ENCODE measurements at places on chromosomes 6 and 20.

GRCh38 chr6:32462609-32463008, 22.9 kb downstream of the HLA-DRA start:
- no peak for DNase-seq

- no peak for DNase-seq
These were observed 295.4 kb downstream of the TFAP2C start for GRCh38 chr20:56924292-56925081.

DNA sequence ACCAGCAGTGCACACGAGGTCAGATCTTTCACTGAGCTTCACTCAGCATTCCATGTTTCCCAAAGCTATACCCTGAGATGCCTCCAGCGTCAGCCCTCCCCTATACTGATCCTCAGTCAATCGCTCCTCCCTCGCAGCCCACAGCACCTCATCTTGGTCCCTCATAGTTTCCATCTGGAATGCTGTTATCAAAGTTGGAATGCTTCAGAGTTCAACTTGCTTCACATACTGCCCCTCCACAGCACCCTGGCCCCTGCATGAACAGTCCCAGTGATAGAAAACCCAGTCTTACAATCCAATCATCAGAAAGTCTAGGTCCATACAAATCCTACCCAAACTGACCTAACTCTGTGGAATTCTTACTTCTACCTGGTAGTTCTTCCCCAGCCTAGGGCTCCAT, 20.0 kb downstream of the SPAG4 start:
- DNase-seq, result no peak

DNA sequence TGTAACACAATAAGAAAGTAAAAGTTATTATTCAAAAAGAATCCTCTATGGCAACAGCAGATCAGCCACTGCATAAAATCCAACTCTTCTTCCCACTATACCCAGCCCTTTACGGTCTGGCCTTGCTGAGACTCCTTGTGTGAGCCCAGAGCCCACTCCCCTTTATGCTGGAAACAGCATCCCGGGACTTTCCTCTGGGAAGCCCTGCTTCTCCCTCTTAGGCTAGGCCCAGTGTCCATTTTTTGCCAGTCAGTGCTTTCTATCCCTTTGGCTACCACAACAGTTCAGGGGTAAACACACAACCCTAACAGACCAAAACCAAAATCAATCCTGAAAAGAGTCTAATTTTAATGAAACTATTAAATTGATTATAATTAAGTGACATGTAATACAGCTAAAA, 20.6 kb downstream of the FKBP5 start:
- DNase-seq, result no peak

DNA sequence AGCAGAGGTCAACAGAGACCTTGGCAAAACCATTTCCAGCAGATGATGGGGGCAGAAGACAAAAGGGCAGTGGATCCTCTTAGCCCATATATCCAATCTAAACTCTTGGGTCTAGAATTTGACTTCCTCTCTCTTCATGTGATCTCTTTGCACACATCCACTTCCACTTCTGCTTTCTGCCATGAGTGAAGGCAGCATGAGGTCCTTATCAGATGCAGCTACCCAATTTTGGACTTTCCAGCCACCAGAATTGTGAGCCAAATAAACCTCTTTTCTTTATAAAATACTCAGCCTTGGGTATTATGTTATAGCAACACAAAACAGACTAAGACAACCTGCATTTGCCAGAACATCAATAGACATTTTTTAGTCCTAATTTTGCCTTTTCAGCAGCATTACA, 191.6 kb downstream of the ADAT2 start:
- no peak for DNase-seq

DNA sequence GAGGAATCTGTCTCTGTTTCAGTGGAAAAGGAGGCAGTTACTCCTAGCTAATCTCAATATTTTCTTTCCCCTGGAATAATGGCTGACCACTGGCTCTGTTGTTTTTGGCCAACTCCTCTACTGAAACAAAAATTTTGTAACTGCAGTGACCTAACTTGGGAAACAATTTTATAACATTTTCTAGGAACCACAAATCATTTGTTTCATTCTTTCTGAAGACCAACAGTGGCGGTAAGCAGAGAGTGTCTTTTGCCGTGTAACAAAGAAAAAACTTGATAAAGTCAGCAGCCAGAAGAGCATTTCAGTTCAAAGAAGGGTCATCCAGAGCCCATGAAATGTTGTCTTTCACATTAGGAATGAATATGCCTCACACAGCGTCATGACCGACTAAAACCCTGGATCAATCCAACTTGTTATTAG, 11.8 kb upstream of the BFSP1 start:
- DNase-seq, result no peak

DNA sequence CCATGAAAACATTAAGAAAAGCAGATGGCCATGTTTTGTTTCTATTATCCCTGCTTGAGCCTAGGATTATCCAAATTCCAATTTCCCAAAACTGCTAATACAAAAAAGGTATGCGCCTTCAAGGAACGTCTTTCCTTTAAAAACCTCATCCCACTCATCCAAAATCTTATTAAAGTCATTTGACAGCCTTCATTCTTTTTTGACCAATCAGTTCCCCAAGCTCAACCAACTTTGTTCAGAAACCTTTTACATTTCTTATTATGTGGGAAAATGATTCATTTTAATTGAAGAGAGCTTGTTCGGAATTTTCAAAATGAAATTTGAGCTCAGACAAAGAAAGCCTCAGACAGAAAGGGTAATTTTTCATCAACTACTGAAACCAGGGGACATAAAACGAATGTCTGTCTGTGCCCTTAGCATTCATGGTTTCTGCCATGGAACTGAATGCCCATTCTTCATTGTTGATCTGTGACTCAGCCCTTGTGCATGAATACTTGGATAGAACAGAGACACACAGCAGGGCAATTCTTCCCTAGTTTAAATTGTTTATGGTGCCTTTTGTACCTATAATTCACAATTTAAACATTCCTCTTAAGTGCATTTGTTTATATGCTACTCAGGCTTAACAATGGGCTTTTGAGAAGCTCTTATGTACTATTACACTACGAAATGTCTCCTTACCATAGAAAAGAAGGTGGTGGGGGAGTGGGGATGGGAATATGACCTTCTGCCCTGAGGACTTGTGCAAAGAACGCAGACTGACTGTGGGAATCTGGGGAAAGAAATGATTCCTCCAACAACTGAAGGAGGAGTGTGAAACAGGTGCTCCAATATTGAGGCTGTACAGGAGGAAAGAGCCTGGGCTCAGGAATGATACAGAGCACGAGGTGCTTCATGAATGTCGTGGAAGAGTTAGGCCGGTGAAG, 49.8 kb upstream of the ERVFRD-1 start:
- no peak for DNase-seq

DNA sequence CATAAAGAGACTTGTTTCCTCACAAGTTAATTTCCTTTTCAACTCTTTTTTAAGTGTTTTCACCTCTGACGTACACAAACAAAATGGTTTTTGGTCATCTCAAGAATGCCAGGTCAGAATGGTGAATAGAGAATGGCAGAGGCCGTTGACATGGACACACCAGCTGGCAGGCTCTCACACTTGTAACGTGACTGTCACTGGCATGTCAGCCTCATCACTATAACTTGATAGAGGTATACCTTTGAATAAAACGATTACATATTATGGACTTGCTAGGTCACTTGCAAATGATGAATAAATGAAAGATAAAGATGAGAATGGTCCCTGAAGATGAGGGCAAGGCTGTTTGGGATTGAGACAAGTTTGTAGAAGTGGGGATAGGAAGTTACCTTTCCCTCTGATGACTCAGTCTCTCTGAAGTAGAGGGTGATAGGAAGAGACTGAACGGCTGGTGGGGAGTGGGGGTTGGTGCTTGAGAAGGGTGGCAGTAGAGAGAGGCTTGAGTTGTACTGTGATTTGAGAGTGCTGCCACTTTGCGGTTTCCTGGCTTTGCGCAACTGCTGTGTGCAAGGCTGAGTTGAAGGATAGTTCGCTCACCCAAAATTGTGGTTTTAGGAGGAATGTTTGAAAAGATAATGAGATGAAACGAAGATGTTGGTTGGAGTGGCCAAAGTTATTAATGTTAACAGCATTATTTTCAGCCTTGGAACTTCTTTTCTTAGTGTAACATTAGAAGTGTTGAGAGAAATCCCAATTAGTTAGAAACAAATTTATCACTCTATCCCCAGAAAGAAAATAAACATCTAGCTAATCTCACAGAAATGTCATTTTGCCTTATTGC, 30.3 kb downstream of the TBPL1 start:
- peak; percentile 76 for DNase-seq

- no peak for DNase-seq
These were observed 70.8 kb upstream of the IYD start for GRCh38 chr6:150298030-150298380.

DNA sequence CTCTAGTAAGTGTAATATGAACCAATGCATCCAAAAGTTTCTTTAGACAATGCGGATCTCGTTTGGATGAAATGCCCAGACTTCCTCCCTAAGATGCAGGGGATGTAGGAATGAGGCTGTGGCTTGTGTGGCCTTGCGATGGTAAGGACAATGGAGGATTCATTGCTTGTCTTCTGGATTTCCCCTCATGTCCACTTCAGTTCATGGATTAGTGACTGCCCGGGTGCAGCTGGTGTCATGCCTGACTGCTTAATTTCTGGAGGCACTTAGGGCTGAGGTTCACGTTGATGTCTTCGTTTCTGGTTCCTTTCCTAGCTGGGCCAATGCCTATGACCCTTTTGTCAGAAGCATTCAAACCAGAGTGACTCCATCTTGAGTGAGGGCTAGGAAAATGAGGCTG, 93.8 kb downstream of the SCP2D1 start:
- DNase-seq, result no peak

DNA sequence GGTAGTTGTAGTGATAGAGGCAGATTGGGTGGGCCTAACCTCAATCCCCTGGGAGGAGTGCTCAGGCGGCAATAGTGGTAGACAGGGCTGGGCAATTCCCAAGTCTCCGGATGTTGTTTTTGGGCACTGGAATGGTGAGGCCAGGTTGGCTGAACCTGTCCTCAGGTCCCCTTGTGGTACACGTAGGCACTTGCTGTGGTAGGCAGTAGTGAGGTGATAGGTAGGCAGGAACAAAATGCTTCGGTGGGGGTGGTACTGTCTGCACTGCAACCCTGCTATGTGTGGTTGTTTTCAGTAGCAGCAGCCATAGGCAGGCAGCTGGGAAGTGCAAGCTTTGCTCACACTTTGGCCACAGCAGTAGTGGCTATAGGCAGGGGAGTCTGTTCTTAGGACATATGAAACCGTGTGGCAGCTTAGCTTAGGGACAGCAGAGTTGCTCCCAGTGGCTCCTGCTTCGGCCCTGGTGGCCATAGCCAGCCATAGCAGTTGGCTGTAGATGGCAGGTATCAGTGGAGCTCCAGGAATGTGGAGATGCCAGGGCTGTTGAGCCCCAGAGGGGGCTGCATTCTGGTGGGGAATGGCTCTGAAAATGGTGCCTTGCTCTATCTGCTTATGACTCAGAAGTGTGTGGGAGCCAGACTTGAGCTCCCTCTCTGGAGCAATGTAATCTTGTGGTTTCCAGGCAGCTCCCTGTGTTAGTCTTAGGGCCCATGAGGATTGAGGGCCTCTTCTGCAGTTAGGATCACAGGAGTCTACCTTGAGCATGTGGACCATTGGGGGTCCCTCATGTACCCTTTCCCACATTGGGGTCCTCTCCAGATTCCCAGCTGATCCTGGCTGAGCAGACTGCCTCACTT, 241.8 kb upstream of the BMP2 start:
- no peak for DNase-seq

GRCh38 chr20:20782755-20783154, 70.3 kb upstream of the RALGAPA2 start:
- DNase-seq, result no peak

DNA sequence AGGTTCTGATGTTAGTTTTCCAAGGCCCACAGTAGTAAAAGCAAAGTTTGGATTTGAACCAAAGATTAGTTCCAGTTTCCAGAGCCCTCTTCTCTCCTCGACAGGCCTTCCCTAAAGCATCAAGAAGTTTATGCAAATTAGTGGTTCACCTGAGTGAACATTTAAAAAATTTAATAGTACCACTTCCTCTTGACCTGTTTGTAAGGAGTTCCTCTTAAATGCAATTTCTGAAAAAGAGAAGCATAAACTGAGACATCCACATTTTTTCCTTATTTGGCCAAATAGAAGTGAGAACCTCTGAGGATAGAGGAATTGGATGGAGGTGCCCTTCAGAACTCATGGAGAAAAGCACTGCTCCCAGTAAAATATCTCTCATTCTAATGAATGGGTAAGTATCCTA, 1.2 kb upstream of the DSE start:
- DNase-seq, result no peak

DNA sequence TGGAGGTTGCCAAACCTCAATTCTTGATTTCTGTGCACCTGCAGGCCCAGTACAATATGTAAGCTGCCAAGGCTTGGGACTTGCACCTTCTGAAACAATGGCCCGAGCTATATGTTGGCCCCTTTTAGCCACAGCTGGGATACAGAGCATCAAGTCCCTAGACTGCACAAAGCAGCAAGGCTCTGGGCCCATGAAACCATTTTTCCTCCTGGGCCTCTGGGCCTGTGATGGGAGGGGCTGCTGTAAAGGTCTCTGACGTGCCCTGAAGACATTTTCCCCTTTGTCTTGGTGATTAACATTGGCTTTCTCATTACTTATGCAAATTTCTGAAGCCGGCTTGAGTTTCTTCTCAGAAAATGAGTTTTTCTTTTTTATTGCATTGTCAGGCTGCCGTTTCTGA, 40.5 kb upstream of the SLC35F1 start:
- DNase-seq, result no peak
